ENCODE measurements at places on chromosomes 7 and 10. TPM values are rescaled to one million over a fixed set of nuclear protein-coding genes. Genes with fewer than 3 reads are reported as not detected.

The VCL gene
- polyA plus RNA-seq: 164 TPM

GRCh38 chr7:143898810-143899209, 3.2 kb downstream of the TCAF1 start:
- no peak for DNase-seq

DNA sequence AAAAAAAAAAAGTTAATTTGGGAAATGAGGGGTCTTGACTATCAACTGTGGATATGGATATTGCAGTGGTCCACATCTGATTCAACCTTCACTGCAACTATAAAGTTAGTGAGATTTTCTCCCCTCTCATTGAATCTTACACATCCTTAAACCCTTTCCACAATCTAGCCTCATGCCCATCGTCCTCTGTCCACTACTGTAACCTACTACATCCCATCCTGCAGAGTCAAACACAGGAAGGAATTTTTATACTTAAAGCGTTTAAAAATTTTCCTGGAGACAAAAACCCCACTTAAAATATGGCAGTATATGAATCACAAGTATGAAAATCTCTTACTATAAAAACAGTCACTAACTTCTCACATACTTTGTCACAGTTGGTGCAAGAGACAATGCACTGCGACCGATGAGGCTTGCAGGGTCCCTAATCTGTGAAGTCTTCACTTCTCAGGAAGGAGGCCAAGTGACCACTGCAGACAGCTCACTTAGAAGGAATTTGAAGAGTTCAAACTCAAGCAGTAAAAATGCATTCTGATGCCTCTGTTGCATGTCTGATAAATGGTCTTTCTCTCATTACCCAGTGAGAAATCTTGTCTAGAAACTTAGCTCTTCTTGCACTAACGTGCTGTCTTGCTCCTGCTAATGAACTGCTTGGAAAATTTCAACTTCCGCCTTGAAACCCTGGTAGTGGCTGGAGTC, 50.3 kb upstream of the ST8SIA6 start:
- no peak for DNase-seq

GRCh38 chr10:9535744-9536143, 1481.3 kb downstream of the GATA3 start:
- no peak for DNase-seq

DNA sequence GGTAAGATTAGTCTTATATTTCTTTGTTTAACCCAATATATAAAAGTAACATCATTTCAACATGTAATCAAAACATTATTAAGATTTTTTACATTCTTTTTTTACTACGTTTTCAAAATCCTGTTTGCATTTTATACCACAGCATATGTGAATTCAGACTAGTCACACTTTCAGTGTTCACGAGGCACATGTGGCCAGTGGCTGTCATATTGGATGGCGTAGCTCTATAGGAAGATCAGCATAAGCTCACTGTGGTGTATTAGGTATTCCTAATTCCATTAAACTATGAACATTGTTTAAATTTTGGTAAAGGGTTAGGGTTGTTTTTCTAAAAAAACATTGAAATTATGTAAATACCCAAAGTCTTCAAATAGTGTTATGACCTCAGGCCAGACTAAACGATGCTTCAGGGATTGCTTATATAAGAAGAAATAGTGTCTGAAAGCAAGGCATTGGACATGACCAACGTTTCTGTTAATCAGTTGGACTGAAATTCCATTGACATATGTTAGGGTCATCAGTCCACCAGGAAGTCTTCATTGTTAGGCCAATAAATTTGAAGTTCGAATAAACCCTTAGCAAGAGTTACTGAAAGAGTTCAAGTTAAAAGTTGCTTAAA, 97.0 kb downstream of the BICC1 start:
- DNase-seq: no peak

DNA sequence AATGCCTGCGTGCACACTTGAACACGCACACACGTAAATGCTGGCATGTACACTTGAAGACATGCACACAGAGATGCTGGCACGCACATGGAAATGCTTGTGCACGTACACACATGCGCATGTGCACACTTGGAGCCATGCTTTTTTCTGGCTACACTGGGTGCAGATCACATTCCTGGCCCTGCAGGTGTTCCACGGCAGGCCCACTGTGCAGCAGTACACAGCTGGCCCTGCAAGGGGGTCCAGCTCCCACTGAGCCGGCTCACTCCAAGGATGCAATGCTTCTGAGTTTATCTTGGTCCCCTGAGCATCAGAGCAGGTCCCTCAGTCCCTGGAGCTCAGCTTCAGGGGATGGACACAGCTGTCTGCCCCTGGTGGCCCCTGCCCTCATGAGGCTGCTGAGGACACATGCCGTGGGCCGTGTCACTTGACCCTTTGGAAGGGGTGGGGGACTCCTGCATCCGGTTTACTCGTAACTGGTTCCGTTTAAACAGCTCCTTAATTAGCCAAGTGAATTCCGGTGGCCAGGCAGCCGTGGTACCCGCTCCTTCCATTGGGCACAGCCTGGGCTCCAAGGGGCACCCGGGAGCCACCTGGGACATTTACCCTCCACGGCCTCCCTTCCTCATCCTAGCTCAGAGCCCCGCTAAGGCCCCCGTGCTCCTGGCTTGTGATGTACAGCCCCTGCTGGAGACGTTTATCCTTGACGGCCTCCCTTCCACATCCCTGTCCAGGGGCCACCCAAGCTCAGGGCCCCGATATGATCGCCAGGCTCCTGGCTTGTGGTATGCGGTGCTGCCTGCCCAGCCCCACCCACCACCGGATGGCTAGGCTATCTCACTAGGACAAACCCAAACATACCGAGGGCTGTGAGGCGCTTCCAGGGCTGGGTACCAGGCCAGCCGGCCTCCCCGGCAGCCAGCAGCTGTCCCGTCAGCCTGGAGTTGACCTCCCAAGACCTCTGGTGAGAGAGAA, 39.5 kb upstream of the DPYSL4 start:
- DNase-seq: no peak

The SUPV3L1 gene
- 29.4 TPM for polyA plus RNA-seq

DNA sequence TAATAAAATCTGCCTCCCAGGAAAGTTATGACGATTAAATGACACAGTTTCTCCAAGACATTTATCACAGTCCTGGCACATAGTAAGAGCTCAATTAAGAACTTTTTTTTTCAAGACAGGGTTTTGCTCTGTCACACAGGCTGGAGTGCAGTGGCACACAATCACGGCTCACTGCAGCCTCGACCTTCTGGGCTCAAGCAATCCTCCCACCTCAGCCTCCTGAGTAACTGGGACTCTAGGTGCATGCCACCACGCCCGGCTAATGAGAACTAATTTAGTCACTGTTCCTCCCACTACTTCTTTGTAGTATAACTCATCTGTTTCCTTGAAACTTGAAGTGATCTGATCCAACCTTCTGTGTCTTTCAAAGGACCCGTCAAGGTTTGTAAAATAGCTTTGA, 42.2 kb upstream of the MXI1 start:
- no peak for DNase-seq

DNA sequence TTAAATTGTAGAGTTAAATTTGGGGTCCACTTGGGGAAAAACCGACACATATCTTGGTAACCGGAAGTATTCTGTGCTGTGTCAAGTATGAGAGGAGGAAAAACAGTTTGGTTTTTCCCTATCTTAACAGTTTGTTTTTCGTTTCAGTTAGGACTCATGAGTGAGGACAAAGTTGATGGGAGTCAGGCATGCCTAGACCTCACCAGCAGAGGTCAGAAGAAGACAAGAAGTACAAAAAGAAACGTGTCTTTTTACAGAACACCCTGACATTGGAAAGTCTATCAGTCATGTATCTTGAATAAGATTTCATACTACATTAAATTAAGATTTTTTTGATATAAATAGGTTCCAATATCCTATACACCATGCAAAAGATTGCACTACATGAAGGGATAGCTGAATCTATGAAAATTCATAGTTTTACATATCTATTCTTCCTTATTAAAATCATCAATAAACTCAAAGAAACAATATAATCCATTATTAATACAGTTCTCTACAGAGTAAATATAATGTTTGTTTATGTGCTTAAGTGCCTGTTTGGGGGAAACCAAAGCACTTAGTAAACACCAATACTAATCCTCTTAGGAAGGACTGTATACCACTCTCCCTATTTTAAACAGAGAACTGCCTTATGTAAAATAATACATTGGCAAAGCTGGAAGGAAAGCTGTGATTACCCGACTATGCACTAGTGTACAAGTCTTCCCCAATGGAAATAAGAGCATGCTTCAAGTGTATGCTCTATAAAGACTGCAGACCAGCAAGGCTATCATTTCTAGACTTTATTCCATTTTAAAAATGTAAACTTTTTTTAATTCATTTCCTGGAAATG, 95.6 kb downstream of the USP6NL start:
- peak; percentile 65 for DNase-seq
